ENCODE measurements at places on chromosomes 12 and 14.

GRCh38 chr12:83145325-83145840, 458.7 kb downstream of the TMTC2 start:
- no peak for DNase-seq

DNA sequence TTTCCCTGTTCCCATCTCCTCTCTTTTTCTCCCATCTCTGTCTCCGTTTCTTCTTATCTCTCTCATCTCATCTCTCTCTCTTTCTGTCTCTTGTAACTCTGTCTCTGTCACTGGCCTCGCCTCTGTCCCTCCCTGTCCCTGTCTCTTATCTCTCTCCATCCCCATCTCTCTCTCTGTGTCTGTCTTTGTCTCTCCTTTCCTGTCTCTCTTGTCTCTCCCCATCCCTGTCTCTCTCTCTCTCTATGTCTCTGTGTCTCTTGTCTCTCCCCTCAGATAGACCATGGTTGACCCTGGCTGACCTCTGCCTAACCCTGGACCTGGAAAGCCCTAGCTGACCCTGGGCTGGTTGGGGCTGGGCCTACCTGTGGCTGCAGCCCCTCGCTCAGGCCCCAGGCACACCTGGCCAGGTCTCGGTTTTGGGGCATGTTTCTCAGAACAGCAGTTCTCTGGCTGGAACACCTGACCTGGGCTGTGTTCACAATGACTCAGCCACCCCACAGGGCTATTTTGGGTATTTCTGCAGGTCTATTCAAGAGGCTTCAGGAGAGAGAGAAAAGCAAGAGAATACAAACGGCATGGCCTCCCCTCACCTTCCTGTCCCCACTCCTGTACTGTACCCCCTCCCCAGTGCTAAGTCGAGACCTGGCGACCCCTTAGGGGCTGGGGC, 174.4 kb downstream of the TMEM121 start:
- no peak for DNase-seq

GRCh38 chr12:123101526-123101925, 49.4 kb downstream of the PITPNM2 start:
- no peak for DNase-seq

- no peak for DNase-seq
Observed at GRCh38 chr12:24591715-24592440, 357.0 kb downstream of the BCAT1 start.

DNA sequence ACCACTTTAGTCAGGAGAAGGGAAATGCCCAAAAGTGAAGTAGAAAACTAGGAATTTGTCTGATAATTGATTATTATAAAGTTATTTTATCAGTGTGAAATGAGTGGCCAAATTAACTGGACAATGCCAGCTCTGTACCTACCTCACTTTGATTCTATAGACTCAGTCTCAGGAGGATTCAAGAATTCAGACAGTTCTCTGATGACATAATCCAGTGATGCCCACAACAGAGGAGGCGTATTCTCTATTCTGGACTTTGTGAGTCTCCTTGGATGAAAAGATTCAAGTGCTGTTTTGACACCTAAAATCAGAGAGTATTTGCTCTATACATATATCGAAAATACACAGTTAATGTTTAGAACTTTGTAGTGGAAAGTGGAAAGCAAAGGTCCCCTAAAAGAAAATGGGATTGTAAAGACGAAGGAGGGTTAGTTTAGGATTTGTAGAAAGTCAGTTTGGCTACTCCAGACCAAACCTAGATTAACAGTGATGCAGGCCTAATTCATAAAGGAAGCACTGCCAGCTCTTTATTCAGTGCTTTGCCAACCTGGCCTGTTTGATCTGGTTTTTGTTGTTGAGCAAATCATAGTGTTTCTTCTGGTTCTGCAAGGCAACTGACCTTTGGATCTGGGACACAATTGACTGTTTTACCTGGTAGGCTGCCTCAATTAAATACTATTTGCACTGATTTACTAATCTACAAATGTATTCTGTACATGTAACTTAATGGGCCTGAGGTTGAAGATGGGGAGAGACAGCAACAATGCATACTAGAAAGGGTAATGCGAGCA, 67.4 kb downstream of the DAD1 start:
- DNase-seq = no peak

- DNase-seq = no peak
Observed at GRCh38 chr12:124824195-124824594, 39.5 kb downstream of the SCARB1 start.

DNA sequence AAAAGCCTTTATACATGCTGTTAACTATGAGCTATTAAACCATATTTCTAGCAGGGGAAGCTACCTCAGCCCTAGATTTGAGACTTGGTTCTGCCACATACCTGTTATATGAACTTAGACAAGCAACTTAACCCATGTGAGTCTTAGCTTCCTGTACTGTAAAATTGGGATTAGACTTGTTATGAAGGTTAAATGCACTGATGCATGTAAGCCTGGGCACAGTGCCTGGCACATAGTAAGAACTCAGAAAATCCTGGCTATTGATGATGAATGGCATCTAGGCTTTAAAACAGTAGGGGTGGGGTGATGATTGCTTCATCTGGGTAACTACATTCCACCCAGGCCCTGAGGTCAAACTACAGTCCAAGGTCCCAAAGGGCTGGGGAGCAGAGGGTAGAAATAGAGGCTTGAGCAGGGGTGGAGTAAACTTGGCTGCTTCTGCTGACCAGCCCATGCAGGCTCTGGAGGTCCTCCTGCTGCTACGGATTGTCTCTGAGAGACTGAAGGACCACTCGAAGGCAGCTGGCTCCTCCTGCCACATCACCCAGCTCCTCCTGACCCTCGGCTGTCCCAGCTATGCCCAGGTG, 11.3 kb downstream of the ESPL1 start:
- no peak for DNase-seq

GRCh38 chr14:103593577-103593976, 30.8 kb downstream of the COA8 start:
- DNase-seq = no peak

- no peak for DNase-seq
Observed at GRCh38 chr14:77088219-77088618, 9.8 kb upstream of the CIPC start.

DNA sequence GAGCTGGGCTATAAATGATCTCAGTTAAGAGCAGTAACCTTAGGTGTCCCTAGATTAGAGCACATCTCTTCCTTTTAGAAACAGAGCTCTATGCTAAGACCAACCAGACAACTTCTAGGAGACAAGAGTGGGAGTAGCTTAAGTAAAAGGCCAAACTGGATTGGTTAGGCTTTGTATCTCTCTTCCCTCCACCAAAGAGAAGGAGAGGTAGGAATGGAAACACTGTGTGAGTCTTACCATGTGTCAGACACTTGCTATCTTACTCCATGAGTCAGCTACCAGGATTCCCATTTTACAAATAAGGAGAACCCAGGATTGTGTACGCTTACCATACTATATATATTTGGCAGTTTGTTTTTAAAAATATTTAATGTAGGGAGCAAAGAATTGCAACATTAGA, 122.9 kb downstream of the PAX9 start:
- DNase-seq = no peak

- DNase-seq = no peak
Observed at GRCh38 chr12:29733060-29733459, 50.7 kb downstream of the TMTC1 start.

GRCh38 chr12:4910502-4911315, 1.0 kb downstream of the KCNA1 start:
- DNase-seq = no peak

GRCh38 chr12:3493043-3493858, 2.2 kb downstream of the PRMT8 start:
- DNase-seq = no peak

DNA sequence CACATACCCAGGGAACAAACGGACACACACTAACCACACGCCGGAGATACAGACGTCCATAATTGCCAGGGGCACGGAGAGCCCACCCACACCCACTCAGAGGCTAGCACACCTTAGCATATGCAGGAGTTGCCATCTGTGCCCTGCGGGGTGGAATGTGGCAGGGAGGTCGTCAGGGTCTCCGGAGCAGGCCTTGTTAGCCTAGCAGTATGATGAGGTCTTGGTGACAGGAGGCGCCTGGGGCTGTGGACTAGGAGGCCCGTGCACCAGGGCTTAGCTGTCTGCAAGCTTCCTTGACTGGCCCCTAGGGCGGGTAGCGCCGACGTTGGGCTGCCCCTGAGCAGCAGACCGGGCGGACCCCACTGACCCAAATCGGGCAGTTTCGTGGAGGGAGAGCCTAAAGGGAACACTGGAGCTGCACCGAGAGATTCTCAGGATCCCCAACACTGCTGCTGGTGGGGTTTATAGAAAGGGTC, 10.0 kb downstream of the STAC3 start:
- no peak for DNase-seq

DNA sequence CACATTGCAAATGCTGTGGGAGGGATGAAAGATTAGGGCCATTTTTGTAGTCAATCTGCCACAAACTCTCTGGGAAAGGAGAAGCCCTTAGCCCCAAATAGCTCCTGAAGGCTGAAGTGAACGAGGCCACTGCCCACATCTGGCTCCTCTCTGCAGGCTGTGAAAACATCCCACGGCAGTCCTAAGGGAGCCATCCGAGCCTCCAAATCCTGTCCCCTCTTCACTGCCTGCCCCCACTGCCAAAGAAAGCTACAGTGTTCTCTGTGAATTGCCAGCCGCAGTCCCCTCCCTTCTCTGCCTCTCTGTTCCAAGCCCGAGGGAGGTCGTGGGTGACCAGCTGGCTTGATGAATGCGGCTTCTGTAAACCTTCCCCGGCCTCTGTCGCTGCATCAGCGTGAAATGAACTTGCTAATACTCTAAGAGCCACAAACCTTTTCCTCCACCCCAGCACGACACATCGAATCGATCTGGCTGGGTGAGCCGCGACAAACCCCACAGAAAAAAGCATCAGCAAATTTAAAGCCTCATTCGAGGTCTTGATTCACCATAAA, 180.7 kb upstream of the NRXN3 start:
- no peak for DNase-seq

DNA sequence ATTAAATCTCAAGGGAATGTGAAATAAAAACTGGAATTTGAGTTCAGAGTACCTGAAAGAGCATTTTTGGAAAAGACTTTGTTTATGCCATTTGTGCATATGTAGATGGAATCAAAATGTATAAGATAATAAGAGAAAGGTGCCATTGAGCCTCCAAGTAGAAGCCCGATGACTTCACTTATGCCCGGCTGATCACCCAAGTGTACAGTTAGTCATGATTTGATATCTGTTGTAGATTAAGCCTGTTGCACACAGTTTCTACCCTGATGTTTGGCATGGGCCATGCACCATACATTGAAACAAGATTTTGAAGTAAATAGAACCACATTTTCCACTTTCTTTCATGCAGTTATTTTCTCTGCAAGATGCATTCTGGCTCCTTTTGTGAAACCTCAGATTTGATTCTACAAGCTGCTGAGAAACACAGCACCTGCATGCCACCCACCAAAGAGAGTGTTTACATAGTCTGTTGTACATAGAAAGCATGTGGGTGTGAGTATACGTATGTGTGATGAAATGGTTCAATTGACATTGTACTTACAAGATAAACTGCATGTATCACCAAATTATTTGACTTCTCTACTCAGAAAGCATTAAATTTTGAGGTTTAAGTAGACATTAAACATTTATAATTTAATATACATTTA, 772.5 kb downstream of the DIO2 start:
- DNase-seq = no peak

- no peak for DNase-seq
Observed at GRCh38 chr12:53599579-53599978, 26.6 kb downstream of the ATF7 start.

- no peak for DNase-seq
Observed at GRCh38 chr12:83149987-83150386, 463.3 kb downstream of the TMTC2 start.

- DNase-seq = no peak
Observed at GRCh38 chr12:23084236-23084995, 459.4 kb downstream of the ETNK1 start.

- peak; percentile 35 for DNase-seq
Observed at GRCh38 chr14:68685419-68686204, 107.3 kb downstream of the ZFP36L1 start.

GRCh38 chr14:104664107-104664506, 25.3 kb upstream of the INF2 start:
- DNase-seq = no peak

GRCh38 chr14:65465584-65465983, 53.1 kb downstream of the FUT8 start:
- no peak for DNase-seq

DNA sequence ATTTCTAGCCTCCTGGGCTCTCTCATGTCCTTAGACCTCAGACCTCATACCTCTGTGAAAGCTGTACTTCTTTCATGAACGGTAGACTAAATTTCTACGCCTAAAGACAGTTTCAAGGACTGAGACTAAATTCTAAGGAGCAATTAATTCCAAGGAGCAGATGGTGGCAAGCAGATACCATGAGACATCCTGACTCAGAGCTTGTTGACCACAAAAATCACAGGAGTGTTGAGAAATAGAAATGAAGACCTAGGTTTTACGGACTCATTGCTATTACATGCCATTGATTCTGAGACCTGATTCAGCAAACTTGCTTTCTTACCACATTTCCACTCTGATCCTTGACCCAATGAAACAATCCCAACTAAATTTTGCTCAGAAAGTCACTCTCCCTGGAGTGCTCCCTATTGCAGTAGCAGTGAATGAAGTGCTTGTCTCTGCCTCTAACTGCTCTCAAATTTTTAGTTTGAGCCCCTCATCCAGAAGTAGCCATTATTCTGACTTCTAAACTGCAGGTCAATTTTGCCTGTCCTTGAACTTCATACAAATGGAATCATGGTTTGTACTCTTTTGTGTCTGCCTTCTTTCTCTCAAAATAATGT, 52.0 kb downstream of the PEX5 start:
- DNase-seq = no peak

DNA sequence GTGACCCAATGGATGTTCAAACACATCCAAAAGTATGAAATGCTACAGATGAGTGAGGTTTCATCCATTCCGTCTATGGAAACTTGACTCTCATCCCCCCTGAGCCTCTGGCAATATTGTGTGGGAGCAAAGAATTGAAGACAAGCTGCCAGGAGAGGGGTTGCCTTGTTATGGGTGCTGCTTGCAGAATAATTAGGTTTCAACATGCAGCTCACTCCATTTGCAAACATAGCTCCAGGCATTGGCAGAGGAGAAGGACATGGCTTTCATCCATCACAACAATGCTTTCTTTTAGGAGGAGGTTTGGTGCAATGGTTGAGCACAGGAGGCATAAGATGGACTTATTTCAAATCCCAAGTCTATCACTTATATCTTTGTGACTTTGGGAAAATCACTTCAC, 220.7 kb upstream of the SRRM4 start:
- DNase-seq = no peak

DNA sequence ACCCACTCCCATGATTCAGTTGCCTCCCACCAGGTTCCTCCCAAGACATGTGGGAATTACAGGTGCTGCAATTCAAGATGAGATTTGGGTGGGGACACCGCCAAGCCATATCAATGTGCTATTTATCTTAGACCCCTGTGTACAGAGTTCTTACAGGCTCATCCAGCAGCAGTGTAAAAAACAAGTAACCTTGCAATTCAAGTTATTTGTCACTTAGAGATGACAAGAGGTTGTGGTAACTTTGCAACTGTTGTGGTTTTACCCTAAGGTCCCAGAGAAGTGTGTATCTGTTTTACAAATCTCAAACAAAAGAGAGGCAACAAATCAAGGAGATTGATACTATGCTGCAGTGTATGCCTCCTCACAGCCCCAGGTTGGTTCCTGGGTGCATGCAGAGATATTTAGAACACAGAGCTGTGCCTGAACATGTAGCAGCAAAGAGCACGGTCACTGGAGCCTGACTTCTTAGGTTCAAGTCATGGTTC, 11.5 kb upstream of the HELB start:
- DNase-seq = no peak

All from stimulated activated CD4-positive, alpha-beta T cell treated with anti-CD3 and anti-CD28 coated beads, Interleukin-1b, Interleukin-23, amount 100 ng/mL, for 1 hour (primary cell).